ENCODE measurements at places on chromosomes 12 and 14.

DNA sequence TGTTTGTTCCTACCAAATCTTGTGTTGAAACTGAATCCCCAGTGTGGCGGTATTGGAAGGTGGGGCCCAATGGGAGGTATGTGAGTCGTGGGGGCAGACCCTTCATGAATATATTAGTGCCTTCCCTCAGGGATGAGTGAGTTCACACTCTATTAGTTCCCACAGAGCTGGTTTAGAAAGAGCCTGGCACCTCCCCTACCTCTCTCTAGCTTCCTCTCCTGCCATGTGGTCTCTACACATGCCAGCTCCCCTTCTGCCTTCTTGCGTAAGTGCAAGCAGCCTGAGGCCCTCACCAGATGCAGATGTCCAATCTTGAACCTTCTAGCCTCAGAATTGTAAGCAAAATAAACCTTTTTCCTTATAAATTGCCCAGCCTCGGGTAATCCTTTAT lies 105.8 kb downstream of the SPTSSA start:
- no peak for DNase-seq

DNA sequence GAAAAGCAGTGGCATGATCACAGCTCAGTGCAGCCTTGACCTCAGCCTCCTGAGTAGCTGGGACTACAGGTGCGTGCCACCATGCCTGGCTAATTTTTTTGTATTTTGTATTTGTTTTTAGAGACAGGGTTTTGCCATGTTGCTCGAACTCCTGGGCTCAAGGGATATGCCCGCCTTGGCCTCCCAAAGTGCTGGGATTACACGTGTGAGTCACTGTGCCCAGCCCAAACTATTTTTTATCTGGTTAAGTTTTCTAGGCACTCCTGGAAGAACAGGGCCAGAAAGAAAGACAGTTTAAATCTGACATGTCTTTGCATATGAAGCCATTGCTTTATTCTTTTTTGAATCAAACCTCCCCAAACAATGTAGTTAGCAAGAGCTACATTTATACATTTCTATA lies 27.5 kb upstream of the PTGR2 start:
- DNase-seq, result no peak

GRCh38 chr12:85759091-85759490 lies 77.1 kb downstream of the RASSF9 start:
- no peak for DNase-seq

DNA sequence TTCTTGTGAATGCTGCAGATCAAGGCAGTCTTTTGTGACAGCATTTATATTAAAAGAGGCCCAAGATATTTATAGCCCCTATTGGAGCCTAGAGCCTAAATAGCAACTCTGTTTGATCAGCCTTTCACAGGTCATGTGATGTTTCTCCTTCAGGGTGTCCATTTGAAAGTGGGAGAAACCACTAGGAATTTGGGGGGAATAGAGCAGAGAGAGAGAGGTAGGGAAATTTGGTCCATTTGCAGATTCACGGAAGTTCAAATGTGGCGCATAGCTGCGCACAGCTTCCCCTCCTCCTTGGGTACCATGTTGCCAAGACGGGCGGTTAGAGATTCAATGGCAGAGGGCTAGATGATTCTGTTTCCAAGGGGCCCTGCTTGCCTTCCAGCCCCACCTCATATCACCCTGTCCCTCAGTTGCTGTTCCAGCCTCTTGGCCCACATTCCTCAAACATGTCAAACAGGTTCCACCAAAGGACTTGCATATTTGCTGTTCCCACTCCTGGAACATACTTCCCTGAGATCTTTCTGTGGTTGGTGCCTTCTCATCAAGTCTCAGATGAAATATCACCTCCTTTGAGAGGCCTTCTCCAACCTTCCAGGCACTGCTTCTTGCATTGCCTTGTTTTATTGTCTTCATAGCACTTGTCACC lies 220.8 kb downstream of the CHST11 start:
- no peak for DNase-seq

- peak; percentile 18 for DNase-seq
Measured at GRCh38 chr12:20368651-20369304, 441 bp downstream of the PDE3A start.

GRCh38 chr14:36938678-36939077 lies 233.7 kb downstream of the SLC25A21 start:
- no peak for DNase-seq

DNA sequence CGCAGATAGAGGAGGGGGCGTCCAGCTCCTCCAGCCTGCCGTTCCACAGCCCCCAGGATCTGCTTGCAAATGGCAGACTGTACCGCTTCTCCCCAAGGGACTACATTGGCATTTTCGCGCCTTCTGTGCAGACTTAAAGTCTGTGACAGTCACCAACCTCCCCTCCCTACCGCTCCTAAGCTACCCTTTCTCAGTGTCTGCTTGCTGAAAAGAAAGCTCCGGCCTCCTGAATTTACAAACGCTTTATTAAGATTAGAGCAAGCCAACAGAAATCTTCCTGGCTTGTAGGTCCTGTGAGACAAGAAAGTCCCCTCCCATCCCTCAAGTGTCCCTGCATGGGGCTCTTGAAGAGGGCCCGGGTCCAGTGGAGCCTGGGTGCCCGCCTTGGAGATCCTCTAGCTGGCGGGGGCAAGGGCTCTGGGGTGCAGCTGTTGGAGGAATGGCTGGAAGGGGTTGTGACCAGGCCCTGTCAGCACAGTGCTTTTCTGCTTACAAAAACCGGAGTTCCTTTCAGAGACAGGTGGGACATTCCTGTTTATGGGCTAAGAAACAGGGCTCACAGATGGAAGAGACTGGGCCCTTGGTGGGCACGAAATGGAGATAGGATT lies 2.8 kb upstream of the DLK1 start:
- no peak for DNase-seq

GRCh38 chr14:92887157-92887556 lies 35.8 kb upstream of the CHGA start:
- DNase-seq, result no peak

GRCh38 chr14:52002542-52002941 lies 13.2 kb downstream of the RTRAF start:
- DNase-seq, result no peak

GRCh38 chr12:47964106-47964728 lies 821 bp downstream of the TMEM106C start:
- peak; percentile 5 for DNase-seq

DNA sequence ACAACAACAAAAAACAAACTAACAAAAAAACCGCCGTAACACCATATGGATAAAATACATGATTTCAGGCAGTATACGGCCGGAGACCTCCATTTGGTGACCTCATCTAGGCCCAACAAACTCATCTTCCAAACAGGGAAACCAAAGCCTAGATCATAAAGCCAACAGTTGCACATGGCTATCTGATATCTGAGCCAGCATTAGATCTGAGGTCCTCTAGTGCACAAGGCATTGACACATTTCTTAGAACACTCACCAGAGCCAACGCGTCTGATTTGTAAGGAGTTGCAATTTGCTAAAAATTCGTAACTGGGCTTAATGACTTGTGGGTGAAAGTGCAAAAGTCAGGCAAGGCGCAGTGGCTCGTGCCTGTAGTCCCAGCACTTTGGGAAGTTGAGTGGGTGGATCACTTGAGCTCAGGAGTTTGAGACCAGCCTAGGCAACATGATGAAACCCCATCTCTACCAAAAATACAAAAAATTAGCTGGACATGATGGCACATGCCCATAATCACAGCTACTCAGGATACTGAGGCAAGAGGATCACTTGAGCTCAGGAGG lies 42.0 kb upstream of the NUDT4 start:
- no peak for DNase-seq

DNA sequence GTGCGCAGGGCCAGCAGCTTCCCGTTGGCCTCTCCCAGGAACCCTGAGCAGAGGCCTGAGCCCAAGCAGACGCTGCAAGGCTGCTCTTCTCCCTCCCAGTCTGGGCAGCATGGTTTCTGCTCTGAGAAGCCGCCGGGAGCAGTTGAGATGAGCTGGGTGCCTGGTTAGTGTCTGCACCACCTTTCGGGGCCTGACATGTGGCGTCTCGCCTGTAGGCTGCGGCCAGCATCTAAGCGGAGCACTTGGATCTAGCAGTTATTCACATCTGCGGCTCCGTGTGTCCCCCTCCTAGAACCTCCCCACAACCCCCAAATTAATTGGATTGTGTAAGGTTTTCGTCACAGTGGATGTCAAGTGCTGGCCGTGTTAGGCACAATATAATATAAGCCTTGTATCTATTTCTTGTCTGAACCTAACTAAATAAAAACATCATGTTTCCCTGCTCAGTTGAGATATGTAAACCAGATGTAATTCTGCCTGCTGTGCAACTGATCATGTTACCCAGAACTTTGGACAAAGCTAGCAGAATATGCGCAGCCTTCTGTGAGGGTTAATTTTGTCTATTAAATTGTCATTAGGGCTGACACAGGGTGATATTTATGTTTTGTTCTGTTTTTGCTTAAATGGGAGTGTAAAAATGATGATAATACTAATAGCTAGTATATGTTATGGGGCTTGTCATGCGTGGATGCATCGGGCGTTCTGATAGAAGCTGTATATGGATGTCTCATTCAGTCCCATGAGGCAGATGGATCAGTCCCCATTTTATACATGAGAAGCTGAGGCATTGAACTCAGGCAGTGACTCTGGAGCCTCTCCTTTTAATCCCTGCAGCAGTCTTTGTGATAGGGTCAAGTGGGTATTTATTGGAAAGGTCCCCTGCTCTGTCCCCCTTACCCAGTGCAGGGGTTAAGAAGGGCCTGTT lies 45.8 kb downstream of the ELK3 start:
- no peak for DNase-seq

GRCh38 chr14:106304271-106304670 lies 777.9 kb downstream of the TMEM121 start:
- no peak for DNase-seq

DNA sequence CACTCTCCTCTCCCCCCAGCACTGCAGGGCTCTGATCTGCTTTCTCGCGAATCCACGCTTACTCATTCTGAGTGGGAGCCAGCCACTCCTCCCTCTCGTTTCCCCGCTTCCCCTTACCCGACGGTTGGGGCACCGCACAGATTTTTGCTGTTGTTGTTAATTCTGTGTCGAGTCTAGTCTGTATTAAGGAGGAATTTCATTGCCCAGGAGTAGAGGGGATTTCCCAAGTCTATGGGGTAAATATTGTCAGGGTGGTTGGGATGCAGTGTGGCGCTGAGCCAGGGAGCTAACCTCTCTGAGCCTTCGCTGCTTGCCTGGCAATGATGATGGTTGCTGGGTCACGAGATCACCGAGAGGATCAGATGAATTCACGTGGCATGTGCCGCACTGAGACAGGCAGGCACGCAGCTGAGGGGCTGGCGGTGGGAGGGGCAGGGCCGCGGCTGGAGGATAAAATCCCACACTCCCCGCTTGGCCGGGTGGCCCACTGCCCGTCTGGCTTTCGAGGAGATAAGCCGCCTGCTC lies 18.5 kb downstream of the NCOR2 start:
- DNase-seq, result no peak

GRCh38 chr12:6604259-6605029 lies 2.7 kb downstream of the CHD4 start:
- DNase-seq, result no peak

GRCh38 chr12:6555018-6555691 lies 687 bp downstream of the IFFO1 start:
- no peak for DNase-seq

DNA sequence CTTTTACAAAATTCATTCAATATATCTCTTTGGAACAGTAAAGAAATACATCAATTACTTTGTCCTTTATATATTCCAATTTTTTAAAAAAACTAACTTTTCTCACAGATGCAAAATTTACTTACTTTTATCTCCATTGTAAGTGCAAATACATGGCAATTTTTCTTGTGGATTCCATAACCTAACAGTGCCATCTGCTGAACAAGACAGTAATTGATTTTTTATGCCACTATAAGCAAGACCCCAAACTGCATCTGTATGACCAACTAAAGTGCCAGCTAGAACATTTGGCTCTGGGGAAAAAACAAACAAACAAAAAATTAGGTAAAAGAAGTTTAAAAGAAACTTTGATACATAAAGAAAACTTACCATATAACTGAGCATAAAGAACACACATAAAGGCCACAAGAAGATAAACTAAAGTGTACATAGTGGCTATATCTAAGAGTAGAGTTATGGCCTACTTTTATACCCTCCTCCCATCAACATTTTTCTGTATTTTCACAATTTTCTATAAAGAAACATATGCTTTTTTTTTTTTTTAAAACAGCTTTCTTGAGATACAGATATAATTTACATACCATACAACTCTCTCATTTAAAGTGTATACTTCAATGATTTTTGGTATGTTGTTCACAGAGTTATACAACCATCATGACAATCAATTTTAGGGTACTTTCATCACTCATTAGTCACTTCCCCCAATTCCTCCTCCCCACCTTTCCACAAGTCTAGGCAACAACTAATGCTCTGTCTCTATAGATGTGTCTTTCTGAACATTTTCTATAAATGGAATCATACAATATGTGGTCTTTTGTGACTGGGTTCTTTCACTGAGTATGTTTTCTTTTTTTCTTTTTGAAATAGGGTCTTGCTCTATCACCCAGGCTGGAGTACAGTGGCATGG lies 32.6 kb downstream of the COCH start:
- DNase-seq, result no peak

- no peak for DNase-seq
Measured at GRCh38 chr12:67593461-67594330, 54.8 kb upstream of the DYRK2 start.

GRCh38 chr14:75430976-75431375 lies 3.2 kb downstream of the JDP2 start:
- no peak for DNase-seq

DNA sequence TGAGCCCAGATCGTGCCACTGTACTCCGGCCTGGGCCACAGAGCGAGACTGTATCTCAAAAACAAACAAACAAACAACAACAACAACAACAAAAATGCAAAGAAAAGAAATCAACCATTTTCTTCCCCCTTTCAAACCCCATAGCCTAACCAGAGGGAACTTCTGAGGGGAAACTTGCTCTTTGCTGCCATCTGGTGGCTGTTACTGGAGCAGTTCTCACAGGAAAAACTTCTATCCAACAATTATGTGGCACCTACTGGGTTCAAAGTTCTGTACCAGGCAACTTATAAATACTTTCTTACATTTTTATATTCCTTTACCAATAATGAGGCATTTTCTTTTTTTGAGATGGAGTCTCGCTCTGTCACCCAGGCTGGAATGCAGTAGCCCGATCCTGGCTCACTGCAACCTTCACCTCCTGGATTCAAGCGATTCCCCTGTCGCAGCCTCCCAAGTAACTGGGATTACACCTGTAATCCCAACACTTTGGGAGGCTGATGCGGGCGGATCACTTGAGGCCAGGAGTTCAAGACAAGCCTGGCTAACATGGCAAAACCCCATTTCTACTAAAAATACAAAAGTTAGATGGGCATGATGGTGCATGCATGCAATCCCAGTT lies 50.9 kb upstream of the BICDL1 start:
- peak; percentile 65 for DNase-seq

GRCh38 chr12:106139422-106140171 lies 843 bp upstream of the NUAK1 start:
- peak; percentile 59 for DNase-seq

DNA sequence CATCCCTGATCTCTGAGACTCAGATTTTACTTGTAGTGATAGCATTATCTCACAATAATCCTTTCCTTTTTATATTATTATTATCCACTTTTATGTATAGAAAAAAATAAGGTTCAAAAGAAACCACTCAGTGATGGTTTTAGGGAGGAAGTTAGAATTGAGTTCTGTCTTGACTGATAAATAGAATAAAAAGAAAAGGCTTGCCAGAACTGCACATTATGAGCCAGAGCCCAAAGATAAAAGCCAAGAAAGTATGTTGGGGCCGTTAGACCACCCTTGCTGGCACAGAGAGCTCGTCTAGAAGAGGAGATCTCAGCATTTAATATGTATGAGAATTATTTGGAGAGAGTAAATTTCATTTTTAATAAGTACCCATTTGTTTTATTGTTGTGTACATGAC lies 103.2 kb downstream of the TSPAN8 start:
- no peak for DNase-seq

- DNase-seq, result no peak
Measured at GRCh38 chr14:91283666-91284065, 39.2 kb upstream of the GPR68 start.

GRCh38 chr12:5417500-5417899 lies 14.4 kb upstream of the NTF3 start:
- DNase-seq, result no peak
